ENCODE measurements at places on chromosomes 7 and 10.

DNA sequence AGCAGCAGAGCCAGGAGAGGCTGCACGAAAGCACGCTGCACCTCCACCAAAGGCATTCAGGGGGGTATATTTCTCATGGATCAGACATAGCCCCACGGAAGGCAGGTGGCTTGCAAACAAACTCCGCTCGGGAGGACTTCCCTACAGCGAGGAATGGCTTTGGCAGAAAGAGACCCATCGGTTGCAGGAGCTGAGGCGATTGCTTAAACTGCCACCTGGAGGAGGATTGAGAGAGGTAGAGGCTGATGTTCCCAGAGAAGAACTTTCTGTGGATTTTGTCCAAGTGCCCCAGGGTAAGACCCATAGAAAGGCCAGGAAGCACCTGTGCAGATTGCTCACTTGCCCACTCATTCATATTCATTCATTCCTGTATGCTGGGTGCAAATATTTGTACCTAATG, 89.1 kb downstream of the NEUROD6 start:
- DNase-seq, result no peak

DNA sequence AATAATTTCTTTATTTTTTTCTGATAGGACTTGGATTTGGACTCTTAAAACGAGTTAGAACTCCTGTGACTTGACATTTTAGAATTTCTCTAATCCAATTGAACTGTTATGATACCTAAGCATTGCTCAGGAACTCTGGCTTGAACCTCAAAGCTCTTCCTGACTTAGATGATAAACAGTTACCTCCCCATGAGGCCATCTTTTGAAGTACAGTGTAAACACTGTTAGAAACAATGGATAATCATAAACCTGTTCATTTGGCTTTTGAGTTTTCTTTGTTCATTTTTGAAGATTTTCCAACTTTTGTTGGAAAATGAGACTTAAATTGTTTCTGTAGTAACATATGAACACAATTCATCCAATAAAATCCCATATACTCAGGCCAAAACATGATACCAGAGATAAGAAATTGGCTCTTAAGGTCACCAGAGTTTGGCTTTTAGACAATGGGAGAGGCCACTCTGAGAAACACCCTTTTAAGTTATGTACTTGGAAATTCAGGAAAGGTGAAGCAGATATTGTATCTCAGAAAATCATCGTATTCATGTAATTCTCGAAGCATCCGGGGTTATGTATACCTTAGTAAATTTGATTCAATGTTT, 59.6 kb downstream of the RUNDC3B start:
- DNase-seq, result no peak

- DNase-seq, result no peak
Observed at GRCh38 chr7:3847336-3847735, 546.3 kb downstream of the SDK1 start.

GRCh38 chr10:24363070-24363469, 154.1 kb downstream of the KIAA1217 start:
- no peak for DNase-seq

DNA sequence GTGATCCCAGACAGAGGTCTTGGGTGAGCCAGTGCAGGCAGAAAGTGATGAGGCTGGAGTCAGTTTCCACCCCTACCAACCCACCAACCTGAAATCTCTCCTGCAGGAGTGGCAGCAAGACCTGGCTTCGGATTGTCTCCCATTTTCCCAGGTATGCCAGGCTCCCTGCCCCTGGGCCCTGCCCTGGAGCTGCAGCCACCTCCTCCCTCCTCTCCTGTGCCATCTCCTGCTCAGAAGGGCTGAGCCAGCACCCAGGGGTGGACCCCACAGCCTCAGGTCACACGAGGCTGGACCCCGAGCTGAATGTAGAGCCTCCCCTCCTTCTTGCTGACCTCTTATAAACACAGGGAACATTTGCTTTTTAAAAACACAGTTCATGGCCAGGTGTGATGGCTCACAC, 17.0 kb upstream of the LIMK1 start:
- DNase-seq, result no peak

- no peak for DNase-seq
Observed at GRCh38 chr7:23161482-23161881, 20.4 kb upstream of the NUP42 start.

Data from M059J (cell line).